ENCODE measurements at places on chromosomes 2 and 18.

DNA sequence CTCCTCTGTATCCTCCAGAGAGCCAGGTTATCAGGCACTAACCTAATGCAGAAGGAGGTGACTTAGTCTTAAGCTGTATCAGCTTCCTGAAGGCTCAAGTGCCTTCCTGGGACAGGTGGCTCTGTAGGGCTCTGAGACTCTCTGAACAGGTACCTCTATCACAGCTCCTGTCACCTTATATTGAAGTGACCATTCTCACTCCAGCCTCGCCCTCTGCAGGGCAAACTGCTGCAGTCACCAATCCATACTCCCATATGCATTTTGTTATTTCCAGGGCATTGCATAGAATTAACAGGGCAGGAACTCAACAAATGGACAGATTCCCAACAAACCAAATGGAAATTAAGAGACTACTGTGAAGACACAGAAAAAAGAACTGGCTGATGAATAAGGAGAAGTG is 203.0 kb upstream of the REV1 start:
- DNase-seq = no peak

GRCh38 chr2:236979664-236980063 is 106.0 kb upstream of the COPS8 start:
- DNase-seq = no peak

- no peak for DNase-seq
Measured at GRCh38 chr2:128474962-128475361, 156.3 kb upstream of the HS6ST1 start.

GRCh38 chr2:42290005-42290404 is 71.0 kb downstream of the COX7A2L start:
- DNase-seq = no peak

DNA sequence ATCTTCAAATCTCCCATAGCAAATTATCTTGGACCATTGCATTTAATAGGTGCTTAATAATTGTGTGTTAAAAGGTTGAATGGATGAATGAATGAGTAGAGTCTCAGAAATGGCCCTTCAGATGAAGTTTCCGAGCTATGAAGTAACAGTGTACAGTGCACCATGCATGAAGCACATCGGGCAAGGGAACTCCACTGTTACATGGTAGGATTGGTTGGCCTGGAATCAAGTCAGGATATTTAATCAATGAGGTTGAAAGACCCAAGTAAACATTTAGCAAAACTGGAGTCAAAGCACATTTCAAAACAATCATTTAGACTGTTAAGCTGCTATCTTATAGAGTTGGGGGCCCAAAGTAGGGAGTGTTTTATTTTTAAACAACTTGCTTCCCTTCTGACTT is 80.0 kb downstream of the APOB start:
- no peak for DNase-seq

DNA sequence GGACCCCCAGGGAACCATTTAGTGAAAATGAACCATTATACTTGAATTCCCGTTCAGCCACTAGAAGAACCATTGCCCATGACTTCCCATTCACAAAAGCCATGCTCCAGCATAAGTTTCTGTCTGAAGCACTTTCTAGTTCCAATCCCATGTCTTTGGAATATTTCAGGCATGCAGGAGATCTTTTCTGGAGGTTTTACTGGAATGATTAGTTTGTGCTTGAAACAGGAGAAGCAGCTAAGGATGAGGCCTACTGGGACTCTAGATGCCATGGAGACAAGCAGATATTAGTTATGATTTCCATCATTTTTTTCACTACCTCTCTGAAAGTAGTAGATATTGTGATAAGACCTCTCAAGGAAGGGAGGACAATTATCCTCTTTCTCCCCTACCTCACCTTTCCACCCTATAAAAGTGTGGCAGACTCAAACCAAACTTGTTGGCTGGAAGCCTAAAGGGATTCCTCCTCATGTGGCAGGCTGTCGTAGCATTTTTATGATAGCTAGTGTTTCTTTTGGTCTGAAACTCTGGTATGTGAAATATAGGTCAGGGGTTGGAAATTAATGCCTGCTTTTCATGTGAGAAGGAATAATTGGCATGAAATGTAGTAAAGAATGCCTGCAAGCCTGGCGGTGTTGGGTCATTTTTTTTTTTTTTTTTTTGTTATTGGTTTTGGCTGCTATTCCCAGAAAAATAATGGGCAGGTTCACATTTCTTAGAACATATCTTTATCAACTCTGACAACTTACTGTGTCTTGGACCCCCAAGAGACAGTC is 29.3 kb upstream of the MMADHC start:
- DNase-seq = no peak

DNA sequence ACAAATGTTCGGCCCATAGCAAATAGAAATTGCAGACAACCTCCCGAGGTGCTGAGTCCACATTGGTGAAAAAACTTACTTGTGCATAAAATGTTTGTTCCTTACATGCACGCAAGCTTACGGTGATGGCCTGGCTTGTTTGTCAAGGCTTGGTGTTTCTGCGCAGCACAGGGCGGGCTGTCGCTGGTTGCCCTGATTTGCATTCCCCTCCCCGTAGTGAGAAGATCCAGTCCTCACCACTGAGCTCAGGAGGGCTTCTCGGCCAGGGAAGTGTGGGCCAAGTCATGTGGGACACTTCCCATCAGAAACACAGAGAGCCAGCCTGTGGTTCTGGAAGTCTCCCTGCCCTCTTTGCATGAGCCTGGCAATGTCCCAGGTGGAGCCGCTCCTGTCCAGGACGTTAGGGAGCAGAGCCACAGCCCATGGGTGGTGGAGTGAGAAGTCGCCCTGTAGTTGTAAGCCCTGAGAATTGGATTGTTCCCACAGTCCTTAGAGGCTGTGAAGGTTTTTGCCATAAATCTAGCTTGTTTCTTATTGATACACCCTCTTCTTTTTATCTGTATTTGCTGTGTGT is 152.7 kb downstream of the TWIST2 start:
- no peak for DNase-seq

DNA sequence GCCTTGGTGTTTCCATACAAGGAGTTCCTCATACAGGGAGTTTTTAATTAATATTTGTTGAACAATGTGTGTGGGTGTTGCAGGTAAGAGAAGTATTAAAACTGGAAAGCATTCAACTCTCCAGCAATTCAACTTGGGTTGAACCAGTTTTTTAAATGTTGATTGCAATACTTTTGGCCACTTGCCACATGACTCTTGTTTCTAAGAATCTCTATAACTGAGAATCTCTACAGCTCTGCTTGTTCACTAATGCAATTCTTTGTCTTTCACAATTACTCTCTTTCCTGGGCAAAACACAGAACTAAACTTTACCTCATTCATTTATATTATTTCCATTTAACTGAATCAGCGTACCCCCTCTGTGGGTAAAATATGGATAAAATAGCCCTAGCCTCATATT is 429.4 kb downstream of the ARHGAP15 start:
- no peak for DNase-seq

DNA sequence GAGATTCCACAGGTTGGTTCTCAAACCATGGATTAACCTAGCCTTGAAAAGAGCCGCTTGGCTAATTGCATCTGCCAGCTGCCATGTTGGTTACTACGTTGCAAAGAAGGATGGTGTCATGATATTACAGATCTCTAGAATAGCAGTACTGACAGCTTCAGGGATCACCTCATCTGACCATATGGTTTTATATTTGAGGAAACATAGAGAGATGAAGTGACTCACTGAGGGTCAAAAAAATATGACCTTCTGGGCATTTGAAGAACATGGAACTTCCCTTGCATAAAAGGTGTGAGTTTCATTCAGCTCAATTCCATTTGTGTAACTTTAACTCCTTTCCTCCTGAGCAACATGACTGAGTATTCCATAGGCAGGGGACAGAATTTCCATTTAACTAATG is 242.3 kb downstream of the SETBP1 start:
- DNase-seq = no peak

GRCh38 chr2:224709301-224709700 is 6.9 kb downstream of the CCDC195 start:
- DNase-seq = no peak

GRCh38 chr2:121577381-121577780 is 46.7 kb downstream of the RNU4ATAC start:
- no peak for DNase-seq

- no peak for DNase-seq
Measured at GRCh38 chr18:55440988-55441387, 147.0 kb downstream of the TCF4 start.

- DNase-seq = no peak
Measured at GRCh38 chr18:48459465-48459864, 50.3 kb upstream of the ZBTB7C start.

GRCh38 chr18:46621871-46622270 is 35.1 kb downstream of the LOXHD1 start:
- no peak for DNase-seq

GRCh38 chr2:179692043-179692442 is 169.4 kb downstream of the ZNF385B start:
- DNase-seq = no peak

DNA sequence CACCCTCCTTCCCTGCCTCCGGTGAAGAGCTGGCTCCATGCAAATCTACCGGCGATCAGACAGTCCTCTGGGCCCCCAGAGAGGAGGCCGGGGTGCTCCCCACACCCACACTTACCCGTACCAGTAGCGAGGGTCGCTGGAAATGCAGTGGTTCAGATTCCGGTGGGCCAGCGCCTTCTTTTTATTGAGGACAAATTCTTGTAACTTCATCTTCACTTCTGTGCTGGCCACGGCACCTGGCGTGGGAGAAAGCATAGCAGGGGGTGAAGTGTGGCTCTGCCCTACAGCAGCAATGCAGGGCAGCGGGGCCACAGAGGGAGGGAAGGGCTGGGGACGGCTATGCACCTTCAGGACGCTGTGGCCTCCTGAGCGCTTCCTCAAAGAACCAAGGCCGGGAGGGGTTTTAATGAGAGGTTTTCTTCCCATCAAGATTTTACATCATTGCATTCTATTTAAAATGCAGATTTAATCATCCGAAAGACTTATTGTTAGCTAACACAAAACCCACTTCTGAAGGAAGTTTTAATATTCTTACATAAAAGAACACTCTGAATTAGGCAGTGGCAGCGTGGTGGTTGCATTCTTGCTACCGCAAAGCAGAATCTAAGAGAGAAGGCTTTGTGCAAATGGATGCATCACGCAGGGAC is 237.0 kb downstream of the HDAC4 start:
- no peak for DNase-seq

GRCh38 chr2:236644067-236644466 is 74.4 kb downstream of the ACKR3 start:
- DNase-seq = no peak

DNA sequence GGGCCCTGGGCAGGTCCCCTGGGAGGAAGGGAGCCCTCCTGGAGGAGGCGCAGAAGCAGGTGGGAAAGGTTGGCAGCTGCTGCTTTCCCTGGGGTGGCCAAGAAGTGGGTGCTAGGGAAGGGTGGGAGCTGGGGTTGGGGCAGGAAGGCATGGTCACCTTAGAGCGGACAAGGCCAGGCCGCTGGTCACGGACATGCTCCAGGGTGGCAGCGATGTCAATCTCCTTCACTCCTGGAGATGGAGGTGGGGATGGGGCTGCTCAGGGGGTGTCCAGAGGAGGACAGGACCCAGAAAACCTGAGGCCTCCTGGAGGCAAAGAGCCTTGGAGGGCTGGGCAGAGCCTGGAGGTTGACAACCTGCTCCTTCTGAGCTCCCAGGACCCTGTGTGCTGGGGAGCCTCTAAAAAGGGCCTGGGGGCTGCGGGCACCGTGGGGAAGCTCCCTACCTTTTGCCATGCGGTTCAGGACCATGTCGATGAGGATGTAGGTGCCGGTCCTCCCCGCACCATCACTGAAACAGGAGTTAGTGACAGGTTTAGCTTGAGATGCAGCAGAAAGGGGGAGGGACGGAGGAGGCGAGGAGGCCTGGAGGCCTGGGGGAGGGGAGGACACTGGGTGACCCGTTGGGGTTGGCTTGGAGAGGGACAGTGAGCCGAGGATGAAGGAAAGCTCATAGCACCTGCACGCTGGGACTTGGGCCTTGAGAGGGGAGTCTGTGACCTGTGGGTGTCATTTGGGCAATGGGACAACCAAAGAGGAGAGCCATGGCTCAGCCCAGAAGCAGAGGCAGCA is 11.4 kb downstream of the DNAJB2 start:
- DNase-seq = no peak
